ENCODE measurements at places on chromosomes 12 and 14. TPM values are rescaled to one million over a fixed set of nuclear protein-coding genes. Genes with fewer than 3 reads are reported as not detected.

DNA sequence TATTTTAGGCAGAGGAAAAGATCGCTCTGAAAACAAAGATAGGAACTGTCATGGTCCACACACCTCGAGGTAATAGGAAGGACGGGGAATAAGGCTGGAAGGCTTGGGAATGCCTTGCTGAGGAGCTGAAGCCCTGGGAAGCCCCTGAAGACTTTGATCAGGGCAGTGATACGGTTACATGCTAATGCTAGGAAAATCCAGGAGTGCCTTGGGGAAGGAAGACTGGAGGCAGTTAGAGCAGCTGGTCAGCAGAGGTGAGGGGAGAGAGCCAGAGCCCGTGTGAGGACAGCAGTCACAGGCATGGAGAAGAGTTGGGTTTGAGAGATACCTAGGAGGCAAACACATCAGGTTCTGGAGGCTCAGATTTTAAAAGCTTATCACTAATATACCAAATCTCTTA, 8.6 kb upstream of the YY1 start:
- DNase-seq = no peak
- no peaks in the 10 kb centered on the region for H3K4me1 ChIP-seq
- H3K27me3 ChIP-seq = no peaks in the 10 kb centered on the region
- H3K4me3 ChIP-seq = no peak overlapping the region

GRCh38 chr14:33588771-33589170, 362.1 kb downstream of the EGLN3 start:
- H3K4me3 ChIP-seq = no peak overlapping the region
- H3K36me3 ChIP-seq = no peaks in the 10 kb centered on the region
- H3K4me1 ChIP-seq = no peaks in the 10 kb centered on the region
- no peak for DNase-seq
- H3K27me3 ChIP-seq = no peaks in the 10 kb centered on the region
- no peak overlapping the region for H3K27ac ChIP-seq

DNA sequence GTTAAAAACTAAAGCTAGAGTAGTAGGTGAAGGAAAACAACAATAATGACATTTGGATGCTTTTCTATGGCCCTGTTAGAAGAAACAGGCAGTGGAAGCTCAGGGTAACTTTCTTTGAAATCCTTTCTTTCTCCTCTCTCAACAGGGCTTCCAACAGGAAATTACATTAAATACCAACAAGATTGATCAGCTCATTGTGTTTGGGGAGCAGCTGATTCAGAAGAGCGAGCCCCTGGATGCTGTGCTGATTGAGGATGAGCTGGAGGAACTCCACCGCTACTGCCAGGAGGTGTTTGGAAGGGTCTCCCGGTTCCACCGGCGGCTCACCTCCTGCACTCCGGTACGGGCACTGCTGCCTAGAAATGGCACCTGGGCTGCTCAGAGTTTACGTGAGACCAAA, 81.5 kb downstream of the ESR2 start:
- DNase-seq = peak; percentile 13
- H3K27me3 ChIP-seq = no peaks in the 10 kb centered on the region
- no peak overlapping the region for H3K4me3 ChIP-seq
- peaks cover 9% of the 10 kb centered on the region for H3K36me3 ChIP-seq
- H3K4me1 ChIP-seq = peaks cover 2% of the 10 kb centered on the region

DNA sequence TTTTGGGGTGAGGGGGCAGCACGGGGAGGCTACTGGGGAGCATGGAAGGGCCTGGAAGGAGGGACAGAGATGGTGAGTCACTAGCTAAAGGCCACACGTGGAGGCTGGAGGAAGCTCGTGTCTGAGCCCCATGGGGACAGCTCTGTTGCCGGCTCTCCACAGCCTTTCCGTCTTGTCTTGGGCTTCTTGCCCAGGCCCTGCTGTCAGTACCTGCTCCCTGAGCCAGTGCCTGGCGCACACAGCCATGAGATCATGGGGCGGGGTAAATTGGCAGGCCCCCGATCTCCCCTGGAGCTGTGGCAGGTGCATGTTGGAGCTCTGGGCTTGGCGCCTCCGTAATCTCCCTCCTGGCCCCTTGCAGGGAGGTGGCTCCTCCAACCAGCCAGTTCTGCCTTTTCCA, 16.1 kb upstream of the KRT80 start:
- peaks cover 5% of the 10 kb centered on the region for H3K4me1 ChIP-seq
- DNase-seq = peak; percentile 22
- no peaks in the 10 kb centered on the region for H3K36me3 ChIP-seq
- H3K27me3 ChIP-seq = no peaks in the 10 kb centered on the region
- H3K27ac ChIP-seq = no peak overlapping the region
- H3K4me3 ChIP-seq = no peak overlapping the region

GRCh38 chr14:90344331-90345238, 12.8 kb upstream of the NRDE2 start:
- no peaks in the 10 kb centered on the region for H3K36me3 ChIP-seq
- H3K27ac ChIP-seq = no peak overlapping the region
- no peak overlapping the region for H3K4me3 ChIP-seq

DNA sequence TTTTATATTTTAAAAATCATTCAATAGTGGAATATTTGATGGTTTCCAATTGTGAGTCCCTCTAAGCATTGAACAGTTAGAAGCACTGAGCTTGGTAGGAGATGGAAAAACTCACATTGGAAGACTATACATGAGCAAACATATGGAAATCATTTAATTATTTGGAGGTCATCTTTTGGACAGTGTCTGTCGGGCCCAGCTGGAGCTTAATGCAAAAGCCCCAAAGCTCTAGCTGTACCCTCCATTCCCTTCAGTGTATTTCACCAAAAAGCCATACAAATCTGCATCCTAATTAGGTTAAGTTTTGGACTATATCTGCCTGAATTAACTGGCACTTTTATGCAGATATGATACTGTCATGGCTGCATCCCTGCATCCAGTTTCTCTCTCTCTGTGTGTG, 365.7 kb downstream of the FLRT2 start:
- no peak for DNase-seq
- no peaks in the 10 kb centered on the region for H3K36me3 ChIP-seq
- H3K4me1 ChIP-seq = no peaks in the 10 kb centered on the region
- H3K4me3 ChIP-seq = no peak overlapping the region
- no peaks in the 10 kb centered on the region for H3K27me3 ChIP-seq

DNA sequence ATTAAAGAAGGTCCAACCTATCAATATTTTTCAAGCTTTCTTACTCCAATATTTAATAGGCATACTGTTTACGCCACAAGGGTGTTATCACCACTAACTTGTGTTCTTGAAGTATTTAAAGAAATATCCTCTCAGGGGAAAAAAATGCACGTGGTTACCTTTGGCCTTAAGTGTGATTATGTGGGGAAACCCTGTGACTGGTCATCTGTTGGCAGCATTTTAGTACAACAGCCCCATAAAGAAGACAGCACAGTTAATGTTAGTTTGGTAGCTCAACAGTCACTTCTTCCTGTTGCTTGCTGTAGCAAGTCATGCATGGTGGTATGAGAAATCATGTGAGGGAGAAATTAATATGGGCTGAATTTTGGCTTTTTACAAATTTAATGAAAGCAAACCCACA, 1021.5 kb upstream of the TMEM132C start:
- no peak overlapping the region for H3K27ac ChIP-seq
- H3K27me3 ChIP-seq = no peaks in the 10 kb centered on the region
- no peaks in the 10 kb centered on the region for H3K4me1 ChIP-seq
- H3K36me3 ChIP-seq = no peaks in the 10 kb centered on the region
- no peak overlapping the region for H3K4me3 ChIP-seq
- no peak for DNase-seq

The EIF2S3B gene
- 0.44 TPM for total RNA-seq

DNA sequence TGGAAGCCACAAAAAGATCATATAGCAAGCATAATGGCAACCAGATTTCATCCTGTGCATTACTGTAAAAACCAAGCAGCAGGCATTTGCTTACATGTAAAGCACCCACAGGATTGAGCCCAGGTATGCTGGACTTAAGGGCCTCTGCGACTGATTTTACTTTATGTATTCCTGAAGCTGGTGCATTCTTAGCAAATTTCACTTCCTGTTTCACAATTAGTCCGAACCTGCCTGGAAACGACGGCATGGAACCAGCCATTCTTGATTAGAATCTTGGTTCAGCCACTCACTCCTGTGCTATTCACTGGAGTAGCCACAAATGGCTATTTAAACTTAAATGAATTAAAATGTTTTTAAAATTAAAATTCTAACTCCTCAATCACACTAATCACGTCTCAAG, 239.2 kb downstream of the NUAK1 start:
- no peaks in the 10 kb centered on the region for H3K27me3 ChIP-seq
- DNase-seq = no peak
- no peaks in the 10 kb centered on the region for H3K4me1 ChIP-seq
- H3K4me3 ChIP-seq = no peak overlapping the region

DNA sequence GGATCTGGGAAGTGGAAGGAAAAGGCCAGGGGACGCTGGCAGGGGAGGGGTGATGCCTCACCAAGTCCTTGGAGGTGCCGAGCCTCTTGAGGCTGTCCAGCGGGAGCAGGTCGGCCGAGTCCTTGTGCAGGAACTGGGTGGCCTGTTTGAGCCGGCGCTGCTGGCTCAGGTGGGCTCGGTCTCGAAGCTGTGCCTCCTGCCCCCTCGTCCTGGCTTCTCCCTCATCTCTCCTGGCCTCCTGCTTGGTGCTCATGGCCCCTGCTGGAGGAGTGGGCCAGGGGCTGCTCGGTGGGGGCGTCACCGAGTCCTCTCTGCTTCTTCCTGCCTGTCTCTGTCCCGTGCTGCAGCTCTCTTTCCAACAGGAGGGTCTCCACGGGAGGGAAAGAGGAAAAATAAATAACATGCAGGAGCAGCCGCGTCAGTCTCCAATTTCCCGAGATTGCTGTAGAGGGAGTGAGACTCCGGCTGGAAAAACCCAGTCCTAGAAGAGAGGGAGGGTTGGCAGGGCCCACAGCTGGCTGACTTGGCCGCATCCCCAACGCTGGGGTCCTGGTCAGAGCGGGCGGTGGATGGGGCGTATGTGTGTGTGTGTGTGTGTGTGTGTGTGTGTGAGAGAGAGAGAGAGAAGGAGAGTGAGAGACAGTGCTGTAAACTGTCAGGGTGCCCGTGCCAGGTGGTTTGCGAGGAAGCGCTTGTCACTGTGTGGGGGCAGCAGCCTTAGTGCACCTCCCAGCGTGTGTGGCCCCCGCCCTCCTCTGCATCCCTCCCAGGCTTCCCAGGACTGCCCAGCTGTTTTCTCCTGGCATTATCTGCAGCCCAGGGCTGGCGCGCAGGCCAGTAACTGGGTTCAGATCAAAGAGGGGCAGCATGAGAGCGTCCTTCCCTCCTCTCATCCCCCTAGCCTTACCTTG, at the start of gene NRIP2:
TSS of gene NRIP2 (minus strand) at position 455 of the 911 bp plus-strand sequence. CDS start at position 403, 52 bp downstream.
- DNase-seq = peak; percentile 29
- no peaks in the 10 kb centered on the region for H3K4me1 ChIP-seq
- H3K4me3 ChIP-seq = no peak within 1 kb of the TSS
- no peak within 1 kb of the TSS for H3K27ac ChIP-seq
- H3K36me3 ChIP-seq = no peaks in the 10 kb centered on the region
- peaks cover 4% of the 10 kb centered on the region for H3K27me3 ChIP-seq

DNA sequence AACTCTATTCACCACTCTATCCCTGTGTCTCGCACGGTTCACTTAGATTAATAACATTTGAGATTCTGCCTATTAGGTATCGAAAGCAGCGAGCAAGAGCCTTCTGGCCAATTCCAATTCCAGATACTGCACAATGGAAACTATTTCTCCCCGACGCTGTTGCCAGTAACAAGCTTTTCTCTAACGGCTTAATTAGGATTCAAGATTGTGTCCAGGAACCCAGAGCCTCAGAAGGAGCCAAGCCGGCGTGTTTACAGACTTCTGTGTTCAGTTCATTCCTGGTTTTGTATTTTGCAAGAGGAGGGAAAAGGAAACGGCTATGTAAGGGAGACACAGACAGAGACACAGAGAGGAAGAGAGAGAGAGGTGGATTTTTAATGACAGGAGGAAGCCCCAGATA, 185.6 kb downstream of the DICER1 start:
- DNase-seq = no peak
- H3K36me3 ChIP-seq = no peaks in the 10 kb centered on the region
- no peaks in the 10 kb centered on the region for H3K27me3 ChIP-seq
- H3K27ac ChIP-seq = no peak overlapping the region

- H3K4me1 ChIP-seq = peaks cover 3% of the 10 kb centered on the region
- no peak overlapping the region for H3K4me3 ChIP-seq
- no peak overlapping the region for H3K27ac ChIP-seq
- peak; percentile 93 for DNase-seq
- no peaks in the 10 kb centered on the region for H3K36me3 ChIP-seq
These were observed 55.1 kb downstream of the MED13L start for GRCh38 chr12:116222358-116222757.

DNA sequence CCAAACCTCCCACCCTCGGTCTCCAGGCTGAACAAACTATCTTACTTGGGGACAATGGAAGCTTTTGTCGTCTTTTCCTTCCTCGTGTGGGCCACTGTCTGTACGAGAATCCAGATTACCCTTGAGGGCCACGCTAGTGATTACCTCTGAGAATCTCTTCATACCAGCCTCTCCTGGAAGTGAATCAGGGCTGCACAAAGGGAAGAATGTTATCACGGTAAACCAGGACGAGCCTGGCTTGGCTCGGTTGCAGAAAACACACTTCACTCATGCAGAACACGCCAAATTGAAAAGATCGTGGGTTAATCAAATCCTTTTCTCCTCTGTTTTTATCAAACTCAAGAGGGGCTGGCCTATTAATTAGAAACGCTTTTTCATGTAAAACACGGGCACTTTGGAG, 51.6 kb upstream of the MYL2 start:
- no peaks in the 10 kb centered on the region for H3K27me3 ChIP-seq
- no peaks in the 10 kb centered on the region for H3K36me3 ChIP-seq
- no peaks in the 10 kb centered on the region for H3K4me1 ChIP-seq
- DNase-seq = no peak
- no peak overlapping the region for H3K27ac ChIP-seq

DNA sequence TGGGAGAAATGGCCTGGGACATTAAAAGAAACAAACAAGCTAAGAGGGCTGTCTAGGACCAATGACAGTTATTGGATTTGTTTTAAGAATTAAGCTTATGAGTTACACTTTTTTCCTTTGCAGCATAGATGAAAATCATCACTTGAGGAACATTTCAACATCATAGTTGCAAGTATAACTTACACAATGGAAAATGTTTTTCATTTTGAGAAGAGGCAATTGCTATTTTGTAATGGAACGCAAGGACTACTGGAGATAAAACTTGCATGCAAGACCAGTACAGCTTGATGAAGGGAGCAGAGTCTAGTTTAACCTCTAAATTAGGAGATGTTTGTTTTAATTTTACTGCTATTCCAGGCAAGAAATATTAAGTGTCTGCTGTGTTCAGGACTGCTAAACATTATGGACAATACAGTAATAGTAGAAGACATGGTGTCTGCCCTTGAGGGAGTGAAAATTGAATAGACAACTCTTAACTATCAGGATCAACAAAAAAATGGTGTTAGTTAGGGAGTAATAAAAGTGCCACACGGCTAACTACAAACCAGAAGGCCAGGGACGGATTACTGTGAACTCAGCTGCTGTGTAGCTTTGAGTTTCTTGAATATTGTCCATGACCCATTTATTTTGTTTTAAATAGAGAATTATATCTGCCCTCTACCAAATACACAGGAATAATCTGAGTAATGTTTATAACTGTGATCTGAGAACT, 374.5 kb downstream of the RAD51B start:
- H3K27ac ChIP-seq = no peak overlapping the region
- H3K36me3 ChIP-seq = no peaks in the 10 kb centered on the region
- H3K27me3 ChIP-seq = no peaks in the 10 kb centered on the region
- no peak overlapping the region for H3K4me3 ChIP-seq
